ENCODE measurements at places on chromosomes 6 and 20.

GRCh38 chr6:58198301-58198700 is 880.9 kb downstream of the PRIM2 start:
- DNase-seq: no peak

- DNase-seq: no peak
Observed at GRCh38 chr6:166277018-166277417, 31.2 kb downstream of the PRR18 start.

DNA sequence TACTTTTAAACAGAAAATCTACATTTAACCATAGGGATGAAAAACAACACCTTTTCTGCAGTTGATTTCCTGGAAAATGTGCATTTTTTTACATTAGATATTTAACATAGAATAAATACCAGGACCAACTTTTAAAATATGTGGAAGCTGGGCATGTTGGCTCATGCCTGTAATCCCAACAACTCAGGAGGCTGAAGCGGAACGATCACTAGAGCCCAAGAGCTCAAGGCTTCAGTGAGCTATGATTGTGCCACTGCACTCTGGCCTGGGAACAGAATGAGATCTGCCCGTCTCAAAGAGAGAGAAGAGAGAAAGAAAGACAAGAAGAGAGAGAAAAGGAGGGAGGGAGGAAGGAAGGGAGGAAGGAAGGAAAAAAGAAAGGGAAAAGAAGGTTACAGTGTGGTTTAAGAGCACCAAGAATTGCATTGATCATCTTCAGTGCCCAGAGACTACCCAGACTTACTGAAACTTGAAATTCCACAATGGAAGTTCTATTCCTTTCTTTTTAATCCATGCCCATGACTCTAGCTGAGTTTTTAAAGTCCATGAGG is 189.4 kb upstream of the ARID1B start:
- DNase-seq: no peak

DNA sequence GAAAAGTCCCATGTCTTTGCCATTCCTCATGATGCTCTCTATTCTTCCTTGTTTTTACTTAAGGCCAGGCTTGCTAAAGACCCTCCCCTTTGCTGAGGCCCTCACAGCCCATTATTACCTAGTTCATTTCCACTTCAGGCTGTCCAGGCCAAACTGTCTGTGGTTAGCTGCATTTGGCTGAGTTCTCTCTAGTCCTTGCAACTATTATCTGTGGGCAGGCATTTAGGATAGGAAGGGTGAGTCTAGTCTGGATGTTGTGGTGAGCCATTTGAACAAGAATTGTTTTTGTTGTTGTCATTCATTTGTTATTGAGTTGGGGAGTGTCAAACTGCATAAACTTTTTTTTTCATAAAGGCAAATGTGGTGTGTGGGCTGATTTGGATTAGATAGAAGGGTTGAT is 182.4 kb downstream of the CD109 start:
- no peak for DNase-seq

- no peak for DNase-seq
Observed at GRCh38 chr6:29814379-29815117, 13.1 kb upstream of the HLA-G start.

- DNase-seq: no peak
Observed at GRCh38 chr6:170034294-170034693, 256.6 kb downstream of the DLL1 start.

GRCh38 chr20:13231031-13231752 is 10.1 kb downstream of the ISM1 start:
- peak; percentile 87 for DNase-seq

DNA sequence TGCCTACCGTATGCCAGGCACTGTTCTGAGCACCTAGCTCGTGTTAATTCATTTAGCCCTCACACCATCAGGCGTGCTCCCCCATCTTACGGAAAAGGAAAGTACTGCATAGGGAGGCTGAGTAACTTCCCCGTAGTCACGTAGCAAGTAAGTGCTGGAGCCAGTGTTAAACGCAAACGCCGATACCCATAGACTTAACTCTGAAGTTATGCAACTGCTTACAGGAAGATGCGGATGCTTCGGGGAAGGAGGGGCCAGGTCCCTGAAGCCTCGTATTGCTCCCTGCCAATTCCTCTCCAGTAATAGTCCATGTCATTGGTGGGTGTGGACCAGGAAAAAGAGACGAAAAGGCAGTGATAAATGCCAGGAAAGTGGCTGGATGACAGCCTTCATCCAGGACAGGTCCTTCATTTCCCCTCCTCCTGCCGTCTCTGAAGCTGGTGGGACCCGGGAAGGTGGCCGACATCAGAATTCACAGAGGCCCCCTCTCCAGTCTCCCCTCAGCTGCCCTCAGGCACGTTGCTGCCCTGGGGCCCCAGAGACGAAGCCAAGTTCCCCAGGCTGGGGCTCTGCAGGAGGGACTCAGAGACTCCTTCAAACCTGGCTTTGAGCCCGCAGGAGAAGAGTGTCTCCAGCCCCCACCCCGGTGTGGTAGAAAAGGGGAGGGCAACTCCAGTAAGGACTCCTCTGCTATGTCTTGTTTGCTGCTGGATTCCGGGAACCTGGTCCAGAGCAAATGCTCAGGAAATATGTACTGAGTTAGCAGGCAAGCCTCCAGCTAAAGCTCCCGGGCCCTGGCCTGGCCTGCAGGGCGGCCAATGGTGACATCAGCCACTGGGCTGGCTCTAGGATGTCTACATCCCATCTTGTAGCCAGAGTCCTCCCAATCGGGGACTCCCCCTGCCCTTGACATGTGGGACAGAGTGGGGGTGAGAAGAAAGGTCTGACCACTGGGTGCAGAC is 37.8 kb downstream of the RAB44 start:
- DNase-seq: no peak

GRCh38 chr6:110327391-110327790 is 30.8 kb downstream of the METTL24 start:
- DNase-seq: no peak

GRCh38 chr6:73203098-73203497 is 22.2 kb downstream of the KHDC1L start:
- no peak for DNase-seq

DNA sequence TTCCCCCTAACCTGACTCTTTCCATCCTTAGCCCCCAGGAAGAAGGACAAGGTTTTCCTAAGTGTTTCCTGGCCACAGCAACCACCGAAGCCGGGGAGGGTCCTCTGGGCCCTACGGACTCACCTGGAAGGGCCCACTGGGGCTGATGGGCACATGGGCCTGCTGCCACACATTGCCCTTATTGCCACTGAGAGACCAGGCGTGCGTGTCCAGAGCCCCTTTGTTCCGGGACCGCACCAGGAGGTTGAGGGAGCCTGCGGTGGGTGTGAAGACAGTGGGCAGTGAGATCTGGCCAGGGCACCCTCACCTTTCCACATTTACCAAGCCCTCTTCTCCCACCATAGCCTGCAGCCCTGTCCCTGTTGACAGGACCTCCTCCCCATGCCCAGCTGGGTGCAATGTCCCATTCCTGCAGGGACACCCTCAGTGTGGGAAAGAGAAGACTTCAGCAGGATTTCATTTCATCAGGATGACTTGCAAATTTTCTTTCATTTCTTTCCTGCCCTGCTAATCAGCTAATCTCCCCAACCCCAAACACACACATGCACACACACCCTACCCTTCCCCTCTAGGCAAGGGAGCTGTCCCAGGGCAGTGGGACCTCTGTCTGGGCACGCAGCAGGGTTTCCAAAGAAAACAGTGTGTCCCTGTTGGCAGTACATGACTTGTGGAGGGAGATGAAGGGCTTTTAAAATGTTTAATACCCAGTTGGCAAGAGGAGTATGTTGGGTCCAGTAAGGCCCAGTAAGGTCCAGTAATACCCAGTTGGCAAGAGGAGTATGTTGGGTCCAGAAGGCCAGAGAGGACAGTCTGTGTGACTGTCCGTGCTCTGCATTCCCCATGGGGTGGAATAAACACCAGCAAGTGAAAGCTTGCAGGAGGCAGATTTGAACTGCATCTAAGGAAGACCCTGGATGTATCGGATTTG is 59.0 kb downstream of the MDGA1 start:
- DNase-seq: peak; percentile 80

DNA sequence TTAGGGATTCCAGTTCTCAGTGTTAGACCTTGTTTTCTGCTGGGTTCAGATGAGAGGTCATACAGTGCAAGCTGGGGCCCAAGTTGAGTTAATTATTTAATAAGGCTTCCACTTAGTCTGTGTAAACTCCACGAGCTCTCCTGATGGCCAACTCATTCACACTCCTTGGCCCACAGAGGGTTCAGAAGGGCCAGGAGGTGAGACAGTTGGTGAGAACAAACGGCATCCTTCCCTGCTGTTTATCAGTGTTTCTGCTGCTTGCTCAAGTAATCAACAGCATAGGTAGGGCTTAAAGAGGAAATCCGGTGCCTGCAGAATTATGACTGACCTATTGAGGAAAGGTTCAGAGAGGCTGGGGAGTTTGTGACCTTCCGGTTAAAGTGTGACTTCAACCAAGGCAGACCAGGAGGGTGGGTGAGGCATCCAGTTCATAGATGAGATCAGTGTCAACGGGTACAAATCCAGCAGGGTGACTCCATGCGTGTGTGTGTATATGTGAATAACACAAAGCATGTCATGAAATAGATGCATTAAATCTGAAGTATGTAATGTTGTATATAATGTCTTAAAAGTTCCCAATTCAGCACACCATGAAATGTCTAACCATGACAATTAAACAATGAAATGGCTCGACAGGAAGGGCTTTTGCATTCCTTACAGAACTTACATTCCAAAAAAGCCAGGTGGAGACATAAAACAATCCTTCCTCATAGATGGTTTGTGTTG is 37.4 kb upstream of the BCAS1 start:
- no peak for DNase-seq

DNA sequence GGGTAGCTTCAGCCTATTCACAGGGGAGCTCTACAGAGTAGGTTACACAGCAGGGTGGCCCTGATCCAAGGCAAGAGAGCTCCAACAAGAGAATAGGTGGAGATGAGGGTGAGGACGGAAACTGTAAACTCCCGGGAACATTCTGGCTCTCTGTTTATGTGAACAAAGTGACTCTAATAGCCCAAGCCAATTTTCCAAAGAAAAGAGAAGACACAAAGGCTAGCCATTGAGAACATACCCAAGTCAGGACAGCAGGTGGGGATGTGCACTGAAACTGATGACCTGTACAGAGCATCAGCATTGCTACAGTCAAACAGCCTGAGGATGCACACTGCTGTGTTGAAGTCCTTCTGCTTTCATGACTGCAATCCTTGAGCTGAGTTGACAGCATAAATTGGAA is 136.0 kb upstream of the TOP1 start:
- no peak for DNase-seq

DNA sequence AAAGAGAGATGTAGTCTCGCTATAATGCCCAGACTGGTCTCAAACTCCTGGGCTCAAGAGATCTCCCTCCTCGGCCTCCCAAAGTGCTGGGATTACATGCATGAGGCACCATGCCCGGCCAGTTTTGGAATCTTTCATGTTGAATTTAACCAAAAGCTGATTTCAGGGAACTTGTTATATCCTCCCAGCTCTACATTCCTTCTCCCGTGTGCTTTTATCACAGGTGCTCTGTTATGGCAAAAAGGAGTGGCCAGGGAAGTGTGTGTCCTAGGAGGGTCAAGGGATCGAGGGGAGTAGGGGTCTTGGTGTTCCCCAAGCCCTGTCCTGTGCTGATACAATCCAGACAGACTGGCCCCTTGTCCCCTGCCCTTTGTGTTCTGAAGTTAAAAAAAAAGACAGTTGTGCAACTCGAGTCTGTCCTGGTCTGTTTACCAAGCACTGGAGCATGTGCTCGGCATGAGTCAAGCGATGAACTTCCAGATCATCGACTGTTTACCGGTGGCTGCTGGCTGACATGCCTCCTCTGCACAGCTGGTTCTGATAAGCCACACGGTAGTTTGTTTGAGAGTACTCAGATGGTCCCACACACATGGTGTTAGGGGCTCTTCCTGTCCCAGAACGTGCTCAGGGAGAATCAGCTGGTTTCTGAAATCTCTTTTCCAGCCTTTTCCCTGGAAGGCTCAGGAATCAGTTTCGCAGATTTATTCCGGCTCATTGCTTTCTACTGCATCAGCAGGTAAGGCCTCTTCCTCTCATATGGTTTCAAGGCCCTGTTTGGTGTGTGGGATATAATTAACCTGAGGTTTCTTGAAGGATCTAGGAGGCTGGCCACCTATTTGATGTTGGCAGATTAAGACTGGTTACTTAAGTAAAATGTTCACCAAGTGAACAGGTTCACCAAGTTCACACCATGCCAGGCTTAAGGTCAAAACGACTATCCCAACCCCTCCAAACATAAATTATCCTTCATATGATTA is 52.6 kb upstream of the NAA20 start:
- DNase-seq: no peak

- DNase-seq: no peak
Observed at GRCh38 chr6:842141-842540, 149.2 kb upstream of the EXOC2 start.

- DNase-seq: no peak
Observed at GRCh38 chr20:57824909-57825308, 115.1 kb upstream of the PMEPA1 start.

DNA sequence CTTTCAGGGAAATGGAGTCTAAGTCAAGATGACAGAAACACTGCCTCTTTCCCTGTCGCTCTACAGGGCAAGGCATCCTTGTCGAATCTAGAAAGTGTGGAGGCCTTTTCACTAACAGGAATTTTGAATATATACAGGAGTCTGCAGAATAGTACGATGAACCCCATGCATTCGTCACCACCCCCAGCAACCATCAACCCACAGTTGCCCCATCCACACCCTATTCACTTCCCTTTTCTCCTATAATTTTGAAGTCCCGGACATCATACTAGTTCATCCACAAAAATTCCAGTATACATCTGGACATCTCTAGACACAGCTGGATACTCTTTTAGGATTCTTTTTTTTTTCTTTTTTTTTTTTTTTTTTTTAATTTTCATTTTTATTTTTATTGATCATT is 80.7 kb upstream of the RIN2 start:
- DNase-seq: no peak

- DNase-seq: no peak
Observed at GRCh38 chr6:126199466-126199865, 140.4 kb upstream of the CENPW start.

- DNase-seq: peak; percentile 59
Observed at GRCh38 chr6:1524040-1524480, 85.7 kb upstream of the FOXC1 start.

DNA sequence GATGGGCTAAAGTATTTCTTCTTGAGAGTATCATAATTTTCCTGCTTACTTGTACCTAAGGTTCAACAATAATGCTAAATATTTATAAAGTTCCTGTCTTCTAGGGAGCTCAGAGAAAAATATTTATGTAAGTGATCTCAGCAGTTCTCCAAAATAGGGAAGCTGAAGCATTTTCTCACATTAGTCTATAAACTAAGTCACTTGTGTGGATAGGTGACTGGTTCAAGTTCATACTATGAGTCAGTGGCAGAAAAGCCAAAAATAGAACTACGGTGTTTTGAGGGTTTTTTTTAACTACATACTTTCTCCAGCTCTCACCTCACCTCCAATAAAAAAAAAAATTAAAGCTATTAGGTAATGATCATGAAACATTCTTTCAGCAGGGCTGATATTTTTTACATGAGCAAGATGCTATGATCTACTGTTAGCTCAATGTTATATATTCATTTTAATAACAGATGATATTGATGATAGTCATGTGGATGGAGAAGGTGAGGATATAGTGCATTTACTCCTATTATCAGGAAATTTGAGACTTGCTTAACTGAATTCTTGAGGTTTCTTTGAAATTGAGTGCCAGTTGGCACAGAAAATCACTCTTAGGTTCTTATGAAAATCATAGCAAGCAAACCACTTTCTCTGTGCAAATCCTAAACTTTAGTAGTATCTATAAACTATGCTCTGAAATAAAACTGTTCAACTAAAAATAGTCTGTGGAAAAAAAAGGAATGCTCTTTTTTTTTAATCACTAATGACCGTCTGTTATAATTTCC is 4.1 kb upstream of the MOXD1 start:
- no peak for DNase-seq

GRCh38 chr6:133136177-133136880 is 104.8 kb upstream of the EYA4 start:
- DNase-seq: no peak
